ENCODE measurements at places on chromosomes 5 and 9. TPM values are rescaled to one million over a fixed set of nuclear protein-coding genes. Genes with fewer than 3 reads are reported as not detected.

DNA sequence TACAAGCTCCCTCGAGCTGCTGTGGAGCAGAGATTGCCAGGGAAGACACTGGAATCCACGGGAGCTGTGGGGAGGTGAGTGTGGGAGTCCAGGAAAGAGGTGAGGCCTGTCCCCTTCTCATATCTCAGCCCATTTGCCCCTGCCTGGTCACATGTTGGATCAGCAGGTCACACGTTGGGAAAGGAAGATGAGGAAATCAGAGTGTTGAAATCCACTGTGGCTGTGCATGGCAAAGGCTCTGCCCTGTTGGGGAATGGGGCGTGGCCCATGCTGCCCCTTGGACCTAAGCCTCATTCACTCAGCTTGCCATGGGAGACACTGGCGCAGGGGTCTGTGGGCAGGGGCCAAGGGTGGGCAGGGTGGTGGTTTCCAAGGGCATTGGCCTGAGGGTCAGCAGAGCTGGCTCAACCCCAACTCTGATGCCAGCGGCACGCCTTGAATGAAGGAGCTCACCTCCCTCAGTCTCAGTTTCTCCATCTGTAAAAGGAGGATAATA is 85.4 kb upstream of the CPEB4 start:
- no peak for DNase-seq

The C9orf43 gene
- total RNA-seq = 0.88 TPM

The DND1 gene
- 2.6 TPM for total RNA-seq

The CLTA gene
- total RNA-seq = 220 TPM

Data from type B pancreatic cell (in vitro differentiated cells).